ENCODE measurements at places on chromosomes 7 and 10.

DNA sequence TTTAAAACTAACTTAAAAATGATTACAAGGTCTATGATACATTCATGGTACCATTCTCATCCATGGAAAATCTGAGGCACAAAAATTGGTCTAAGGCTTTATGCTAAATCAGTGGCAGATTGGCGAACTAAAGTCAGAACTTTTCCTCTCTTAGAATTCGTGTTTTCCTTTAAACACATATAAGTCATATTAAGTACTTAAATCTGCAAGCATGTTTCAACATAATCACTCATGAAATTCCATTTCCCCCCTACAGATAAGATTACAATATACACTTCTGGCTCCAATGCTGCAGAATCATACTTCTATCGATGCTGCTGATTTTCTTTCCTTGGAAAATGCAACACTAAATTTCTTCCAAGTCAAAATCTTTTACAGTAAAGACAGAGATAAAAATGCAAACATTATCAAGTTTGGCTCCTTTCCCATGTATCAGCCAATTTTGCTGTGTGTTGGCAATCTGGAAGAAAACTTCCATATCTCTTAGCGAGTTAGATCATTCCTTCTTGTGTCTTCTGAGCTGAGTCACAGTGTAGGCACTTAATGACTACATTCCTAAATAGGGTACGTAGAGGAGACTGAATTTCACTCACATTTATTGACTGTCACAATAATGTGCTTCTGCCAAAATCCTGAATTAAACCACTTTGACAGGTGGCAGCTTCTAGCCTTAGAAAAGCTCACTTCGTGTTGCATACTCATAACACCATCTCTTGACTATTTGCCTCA is 76.4 kb upstream of the LRRC17 start:
- DNase-seq, result no peak

- DNase-seq, result no peak
These were observed 66.3 kb upstream of the CYTH3 start for GRCh38 chr7:6338551-6339274.

DNA sequence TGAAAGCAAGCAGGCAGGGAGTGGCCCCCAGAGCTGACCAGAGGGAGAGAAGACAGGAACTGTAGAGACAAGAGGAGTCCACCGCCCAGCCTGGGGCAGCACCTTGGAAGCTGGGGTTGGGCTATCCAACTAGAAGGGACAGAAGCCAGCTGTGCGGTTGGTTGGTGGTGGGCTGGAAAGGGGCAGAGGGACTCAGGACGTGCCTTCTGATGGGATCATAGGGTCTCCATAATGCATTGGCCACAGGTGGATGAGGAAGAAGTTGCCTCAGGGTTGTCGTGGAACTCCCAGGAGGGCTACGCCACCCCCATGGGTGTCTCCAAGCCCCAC is 114.0 kb upstream of the RET start:
- no peak for DNase-seq

DNA sequence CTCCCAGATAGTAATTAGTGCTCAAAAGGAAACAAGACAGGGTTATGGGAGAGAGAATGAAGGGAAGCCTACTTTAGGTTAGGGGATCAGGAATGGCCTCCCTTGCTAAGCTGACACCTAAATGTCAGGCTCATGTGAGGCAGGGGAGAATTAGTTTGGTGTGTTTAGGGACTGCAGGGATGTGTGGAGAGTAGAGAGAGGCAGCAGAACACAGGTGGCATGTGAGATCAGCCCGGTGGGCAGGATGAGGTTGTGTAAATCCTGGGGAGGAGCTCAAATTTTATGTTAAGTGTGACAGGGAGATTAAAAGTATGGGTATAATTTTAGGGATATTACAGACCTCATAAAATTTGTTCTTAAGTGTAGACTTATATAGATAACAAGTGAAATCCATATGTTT is 56.2 kb upstream of the ZNF438 start:
- no peak for DNase-seq

DNA sequence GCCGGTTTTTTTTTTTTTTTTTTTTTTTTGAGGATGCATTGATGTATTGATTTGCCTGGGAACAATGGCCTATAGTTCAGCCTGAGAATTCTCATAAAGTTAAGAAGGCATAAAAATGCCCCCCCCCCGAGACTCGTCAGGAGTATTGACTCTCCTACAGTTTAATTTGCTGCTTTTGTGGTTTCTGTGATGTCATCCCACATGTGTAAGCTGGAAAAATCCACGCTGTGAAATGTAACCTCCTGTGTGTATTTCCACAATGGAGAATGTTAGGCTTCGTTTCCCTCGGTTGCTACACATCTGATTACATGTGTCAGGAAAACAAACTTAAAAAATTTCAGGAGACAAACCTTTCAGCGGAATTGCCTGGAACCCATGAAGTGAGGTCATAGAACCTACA is 117.9 kb downstream of the FANK1 start:
- DNase-seq, result no peak

- no peak for DNase-seq
These were observed 27.2 kb upstream of the CREB3L2 start for GRCh38 chr7:138029126-138029525.

GRCh38 chr10:126400641-126401040 is 12.4 kb upstream of the ADAM12 start:
- no peak for DNase-seq

DNA sequence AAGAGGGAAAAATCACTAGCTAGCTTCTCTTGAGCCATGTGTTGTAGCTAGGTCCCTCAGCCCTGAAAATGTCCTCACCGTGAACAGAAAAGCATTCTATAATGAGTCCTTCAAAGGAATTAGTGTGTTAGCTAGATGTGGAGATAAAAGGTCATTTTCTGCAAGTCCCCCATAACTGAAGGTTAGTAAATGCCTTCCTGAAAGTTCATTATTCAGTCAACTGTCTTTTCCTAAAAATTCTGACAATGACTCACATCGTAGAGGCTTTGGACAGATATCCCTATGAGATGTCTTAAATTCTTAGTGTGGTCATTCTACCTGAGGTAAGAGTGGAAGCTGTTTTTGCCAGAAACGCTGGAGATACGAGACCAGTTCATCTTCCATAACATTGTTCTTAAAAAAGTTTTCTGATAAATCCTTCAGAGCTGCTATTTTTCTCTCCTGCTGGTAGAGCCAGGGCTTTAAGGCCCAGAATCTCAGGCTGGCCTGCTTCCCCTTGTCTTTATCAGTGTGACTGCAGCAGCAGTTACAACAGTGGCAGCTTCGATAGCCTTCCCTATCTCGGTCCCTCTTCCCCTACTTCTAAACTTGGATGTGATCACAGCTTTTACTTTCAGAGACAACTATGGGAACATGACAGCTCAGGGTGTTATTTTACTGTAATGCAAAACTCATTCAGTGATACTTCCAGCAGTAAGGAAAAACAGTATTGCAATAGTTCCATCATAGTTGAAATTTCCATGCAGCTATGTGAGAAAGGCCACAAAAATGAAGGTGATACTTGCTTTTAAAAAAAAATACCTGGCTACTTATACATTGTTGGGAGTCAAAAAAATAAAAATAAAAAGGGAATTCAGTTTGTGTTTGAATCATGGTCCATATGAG is 37.3 kb upstream of the PRKAR2B start:
- DNase-seq, result no peak

DNA sequence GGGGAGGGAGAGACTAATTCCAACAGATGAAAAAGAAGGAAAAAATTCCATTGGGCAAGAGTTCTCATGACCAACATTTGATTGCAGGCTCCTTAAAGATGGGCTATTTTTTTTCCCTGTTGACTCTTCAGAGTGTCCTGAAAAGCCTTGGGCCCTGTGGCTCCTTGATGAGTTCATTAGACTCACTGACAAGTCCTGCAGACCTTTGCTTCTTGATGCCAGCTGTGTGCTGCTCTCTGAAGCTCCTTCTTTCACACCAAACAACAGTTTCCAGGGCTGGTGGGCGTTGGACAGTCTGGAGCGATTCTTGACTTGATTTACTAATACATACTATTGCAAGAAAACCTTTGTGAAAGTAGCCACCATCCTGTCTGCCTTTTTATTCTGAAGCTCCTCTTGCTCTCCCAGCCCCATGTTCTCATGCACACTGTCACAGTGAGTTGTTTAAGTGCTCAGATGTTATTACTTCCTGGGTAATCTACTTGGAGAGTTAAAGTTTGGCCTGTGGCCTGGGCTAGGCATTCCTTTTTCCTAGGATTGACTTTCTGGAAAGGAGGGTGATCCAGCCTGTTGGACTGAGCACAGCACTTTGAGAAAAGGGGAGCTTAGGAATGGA is 250.3 kb downstream of the PTEN start:
- no peak for DNase-seq

GRCh38 chr10:49152663-49153062 is 18.8 kb upstream of the FAM170B start:
- no peak for DNase-seq

- no peak for DNase-seq
These were observed 19.1 kb upstream of the PVRIG start for GRCh38 chr7:100200693-100201092.

GRCh38 chr7:116862951-116863670 is 724 bp downstream of the CAPZA2 start:
- DNase-seq, result no peak

GRCh38 chr10:123136221-123136805 is 543 bp downstream of the HMX3 start:
- DNase-seq, result no peak

DNA sequence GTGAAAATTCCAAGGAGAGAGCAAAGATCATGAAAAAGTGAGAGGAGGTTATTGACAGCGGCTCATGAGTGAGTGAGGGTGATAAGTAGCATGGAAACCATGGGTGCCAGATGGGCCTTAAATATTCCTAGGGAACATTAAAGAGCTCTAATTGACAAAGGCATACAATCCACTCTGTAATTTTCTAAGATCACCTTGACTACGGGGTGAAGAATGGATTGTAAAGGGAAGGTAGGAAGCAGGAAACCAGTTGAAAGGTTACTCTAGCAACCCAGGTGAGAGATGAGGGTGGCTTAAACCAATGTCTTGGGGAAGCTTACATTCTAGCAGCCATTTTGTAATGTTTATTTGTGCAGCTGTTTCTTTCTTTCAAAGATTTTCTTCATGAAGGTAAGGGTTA is 75.7 kb downstream of the RSU1 start:
- no peak for DNase-seq
